Activated T-helper 1 cell treated with anti-CD3 and anti-CD28 coated beads, Interleukin-12 subunit alpha, Interleukin-12 subunit beta, Interleukin-2, Interleukin-4 antibody, amounts not matched to agents 30 ng/mL and 10 ng/mL and 1 ng/mL, durations not matched to agents 14 hours and 24 hours and 36 hours (primary cell): ENCODE measurements at places on chromosomes 2 and 18. TPM values are rescaled to one million over a fixed set of nuclear protein-coding genes. Genes with fewer than 3 reads are reported as not detected.

Gene UGT1A4
- not detected in 2 replicates for total RNA-seq

Gene CYP27C1
- not detected in 2 replicates for total RNA-seq

Gene PSD4
- total RNA-seq: 249 and 257 TPM in 2 replicates

Gene TUBB8B
- not detected in 2 replicates for total RNA-seq

Gene C2orf66
- total RNA-seq: 0.18 and 0.42 TPM in 2 replicates
